ENCODE measurements at places on chromosomes 7 and 10.
A peak's percentile ranks its signal among the peaks of the same experiment; 100 is the strongest.

GRCh38 chr7:74287303-74288033, 1.7 kb upstream of the CLIP2 start:
- DNase-seq: no peak

GRCh38 chr10:96636551-96636950, 49.7 kb upstream of the TM9SF3 start:
- DNase-seq: no peak

GRCh38 chr10:11602919-11603523, 8.4 kb downstream of the USP6NL start:
- no peak for DNase-seq

- peak; percentile 72 for DNase-seq
Observed at GRCh38 chr10:100046021-100046486, 35.6 kb downstream of the CPN1 start.

DNA sequence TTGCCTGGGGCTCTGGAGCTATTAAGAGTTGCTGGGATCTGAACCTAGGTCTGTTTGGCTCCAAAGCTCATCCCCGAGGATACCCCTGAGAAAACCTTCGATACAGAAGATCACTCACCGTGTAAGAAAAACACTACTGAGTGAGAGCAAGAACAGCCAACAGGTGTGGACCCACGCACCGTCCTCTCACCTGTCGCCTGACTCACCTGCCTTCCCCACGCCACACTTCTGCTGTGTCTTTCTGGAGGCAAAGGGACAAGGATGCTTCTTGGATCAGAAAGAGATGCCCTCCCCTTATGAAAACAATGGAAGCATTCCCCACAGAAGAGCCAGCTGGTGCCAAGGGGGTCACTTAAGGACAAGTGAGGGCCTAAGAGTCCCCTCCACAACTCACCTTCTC, 46.7 kb downstream of the COL13A1 start:
- DNase-seq: no peak

DNA sequence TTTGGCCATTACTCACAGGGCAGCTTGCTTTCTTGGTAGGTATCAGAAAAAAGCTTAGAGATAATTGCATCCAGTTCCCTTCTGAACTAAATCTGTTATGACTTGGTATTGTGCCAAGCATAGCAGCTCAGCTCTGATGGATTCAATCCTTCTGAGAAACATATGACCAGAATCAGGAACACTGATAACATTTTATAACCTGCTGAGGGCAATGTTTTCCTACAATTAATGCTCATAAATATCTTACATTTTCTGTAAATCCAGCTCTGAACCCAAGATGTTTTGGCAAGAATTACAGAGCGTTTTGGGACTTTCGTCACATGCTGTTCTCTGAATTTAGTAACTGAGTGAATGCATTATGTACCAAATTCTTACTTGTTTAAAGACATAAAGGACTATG, 167.8 kb downstream of the KIF20B start:
- DNase-seq: no peak

DNA sequence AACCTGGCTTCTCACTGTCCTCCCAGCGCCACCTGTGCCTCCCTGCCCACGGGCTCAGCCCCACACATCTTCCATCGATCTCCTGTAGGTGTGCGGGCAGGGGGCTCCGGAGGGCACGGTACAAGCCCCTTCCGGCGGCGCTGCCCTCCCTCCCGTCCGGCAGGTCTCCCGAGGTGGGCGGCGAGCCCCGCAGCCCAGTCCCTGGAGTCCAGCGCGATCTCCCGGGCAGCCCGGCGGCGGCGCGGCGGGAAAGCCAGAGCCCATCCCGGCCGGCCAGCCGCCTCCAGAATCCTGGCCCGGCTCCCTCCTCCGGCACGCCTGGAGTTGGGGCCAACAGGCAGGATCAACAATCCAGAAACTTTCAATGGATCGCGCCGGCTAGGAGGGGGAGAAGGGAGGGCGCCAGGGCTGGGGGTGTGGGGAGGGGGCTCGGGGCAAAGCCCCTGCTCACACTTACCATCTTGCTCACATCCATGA, 100.1 kb downstream of the HIP1 start:
- DNase-seq: no peak

DNA sequence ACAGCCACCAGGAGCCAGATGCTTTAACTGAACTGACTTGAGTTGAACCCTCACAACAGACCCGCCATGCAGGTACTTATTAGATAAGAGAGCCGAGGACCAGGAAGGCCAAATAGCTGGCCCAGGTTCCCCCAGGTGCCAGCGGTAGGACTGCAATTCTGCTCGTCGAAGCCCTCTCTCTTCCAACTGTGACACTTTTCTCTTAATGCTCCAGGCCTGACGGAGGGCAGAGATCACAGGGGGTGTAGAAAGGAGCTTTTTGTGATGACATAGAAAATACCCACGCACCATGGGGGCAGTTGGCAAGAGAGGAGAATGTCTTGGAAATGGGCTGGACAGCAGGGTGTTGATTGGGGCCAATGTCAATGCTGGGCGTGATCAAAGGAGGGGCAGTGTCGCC, 208.5 kb downstream of the PLXNA4 start:
- DNase-seq: no peak

DNA sequence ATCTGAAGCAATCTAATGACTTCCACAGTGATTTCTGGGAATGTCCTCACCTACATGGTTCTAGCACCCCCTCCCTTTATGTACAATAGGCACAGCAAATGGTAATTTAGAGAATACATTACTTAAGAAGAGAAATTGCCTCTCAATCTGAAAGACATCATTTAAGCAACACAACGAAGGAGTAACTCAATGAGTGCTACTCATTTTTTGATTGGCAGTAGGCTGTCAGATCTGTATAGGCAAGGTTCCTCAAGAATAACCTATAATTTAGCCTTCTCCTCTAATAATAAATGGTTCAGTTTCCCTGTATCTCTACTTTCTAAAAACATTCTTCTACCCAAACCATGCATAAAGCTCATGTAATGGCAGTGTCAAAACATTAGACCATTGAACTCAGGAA, 30.6 kb upstream of the SEMA3C start:
- DNase-seq: no peak

DNA sequence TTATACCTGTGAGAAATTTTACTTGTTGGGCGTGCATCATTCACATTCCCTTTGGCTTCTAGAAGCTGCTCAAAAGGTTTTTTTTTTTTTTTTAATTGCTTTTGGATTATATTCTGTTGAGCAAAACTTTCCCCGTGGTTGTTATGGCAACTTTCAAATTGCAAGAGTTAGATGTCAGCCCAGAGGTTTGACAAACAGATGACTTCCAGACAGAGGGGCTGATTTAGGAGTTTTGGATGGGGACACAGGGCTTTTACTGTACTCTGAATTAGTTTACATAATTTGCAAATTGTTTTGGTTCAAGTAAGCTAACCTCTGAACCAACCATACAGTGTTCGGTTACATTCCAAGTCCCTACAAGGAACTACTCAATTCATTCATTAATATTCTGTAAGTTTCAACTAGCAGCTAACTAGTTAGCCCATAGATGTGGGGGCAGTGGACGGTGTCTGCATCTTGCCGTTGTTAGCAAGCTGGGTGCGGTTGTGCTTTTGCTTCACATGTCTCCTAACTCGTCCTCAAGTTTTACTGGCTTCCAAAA, 66.4 kb upstream of the JAZF1 start:
- no peak for DNase-seq

DNA sequence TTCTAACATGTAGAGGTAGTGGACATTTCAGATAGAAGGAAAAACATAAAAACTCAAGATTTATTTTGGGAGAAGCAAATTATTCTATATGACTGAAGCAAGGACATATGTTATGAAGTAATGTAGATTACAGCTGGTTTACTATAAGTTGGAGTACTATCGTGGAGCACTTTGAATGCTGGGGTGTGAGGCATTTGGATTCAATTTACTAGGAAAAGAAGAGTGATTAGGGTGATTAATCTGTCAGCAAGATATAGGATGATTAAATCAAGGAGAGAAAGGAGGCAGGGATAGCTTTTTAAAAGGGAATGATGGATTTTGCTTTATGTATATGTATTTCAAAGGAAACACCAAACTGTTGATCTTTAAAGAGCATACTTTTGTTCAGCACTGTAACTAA, 318.4 kb upstream of the KAT6B start:
- DNase-seq: no peak

DNA sequence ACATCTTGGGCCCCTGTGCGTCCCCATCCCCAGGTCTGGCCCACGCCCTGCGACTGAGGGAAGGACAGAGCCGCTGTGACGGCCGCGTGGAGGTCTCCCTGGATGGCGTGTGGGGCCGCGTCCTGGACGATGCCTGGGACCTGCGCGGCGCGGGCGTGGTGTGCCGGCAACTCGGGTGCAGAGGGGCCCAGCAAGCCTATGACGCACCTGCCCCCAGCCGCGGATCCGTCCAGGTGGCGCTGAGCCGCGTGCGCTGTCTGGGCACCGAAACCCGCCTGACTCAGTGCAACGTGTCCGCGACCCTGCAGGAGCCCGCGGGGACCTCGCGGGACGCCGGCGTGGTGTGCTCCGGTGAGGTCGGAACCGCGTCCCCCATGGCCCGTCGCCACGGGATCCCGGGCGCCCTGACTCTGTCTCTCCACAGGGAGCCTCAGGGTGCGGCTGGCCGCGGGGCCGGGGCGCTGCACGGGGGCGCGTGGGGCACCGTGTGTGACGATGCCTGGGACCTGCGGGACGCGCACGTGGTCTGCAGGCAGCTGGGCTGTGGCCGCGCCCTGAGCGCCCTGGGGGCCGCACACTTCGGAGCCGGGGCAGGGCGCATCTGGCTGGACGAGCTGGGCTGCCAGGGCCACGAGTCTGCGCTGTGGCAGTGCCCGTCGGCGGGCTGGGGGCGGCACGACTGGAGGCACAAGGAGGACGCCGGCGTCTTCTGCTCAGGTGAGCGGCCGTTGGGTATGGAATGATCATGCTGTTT, 5.9 kb downstream of the SCART1 start:
- no peak for DNase-seq

DNA sequence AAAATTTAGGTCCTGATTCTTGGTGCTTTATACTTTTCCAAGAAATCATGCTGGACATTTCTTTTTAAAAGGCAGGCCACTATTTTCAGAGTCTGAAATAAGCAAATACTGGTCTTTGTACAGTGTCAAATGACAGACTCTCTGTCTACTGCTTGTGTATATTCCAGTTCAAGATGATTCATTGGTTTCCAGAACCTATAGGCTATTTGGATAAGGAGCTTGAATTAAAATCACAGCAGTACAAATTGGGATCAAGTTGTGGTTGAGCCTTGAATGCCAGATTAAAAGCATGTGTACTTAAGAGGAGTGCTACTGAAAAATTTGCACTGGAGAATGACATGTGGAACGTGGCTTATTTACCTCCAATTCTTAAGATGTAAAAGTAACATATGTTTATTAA, 10.7 kb downstream of the KMT2E start:
- no peak for DNase-seq

GRCh38 chr10:13907570-13907969, 320.8 kb downstream of the PRPF18 start:
- DNase-seq: no peak

DNA sequence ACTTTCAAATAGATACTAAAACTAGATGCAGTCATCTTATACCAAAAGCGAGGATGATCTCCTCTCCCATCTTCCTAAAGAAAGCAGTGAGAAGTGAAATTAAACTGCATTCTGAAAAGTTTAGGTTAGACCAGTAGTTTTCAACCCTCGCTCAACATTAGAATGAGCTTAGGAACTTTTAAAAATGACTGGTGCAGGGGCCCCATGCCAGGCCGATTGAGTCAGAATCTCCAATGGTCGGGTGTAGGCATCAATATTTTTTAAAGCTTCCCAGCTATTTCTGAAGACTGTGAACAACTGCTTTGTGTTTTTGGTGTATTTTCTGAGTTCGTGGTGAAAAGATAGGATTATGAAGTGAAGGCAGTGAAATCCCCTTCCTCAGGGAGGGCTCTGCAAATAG, 146.0 kb downstream of the VTI1A start:
- no peak for DNase-seq

Measured in GM12864 (cell line).